ENCODE measurements at places on chromosomes 4 and X.

GRCh38 chr4:5037553-5038551 is 13.4 kb upstream of the STK32B start:
- no peak for DNase-seq

DNA sequence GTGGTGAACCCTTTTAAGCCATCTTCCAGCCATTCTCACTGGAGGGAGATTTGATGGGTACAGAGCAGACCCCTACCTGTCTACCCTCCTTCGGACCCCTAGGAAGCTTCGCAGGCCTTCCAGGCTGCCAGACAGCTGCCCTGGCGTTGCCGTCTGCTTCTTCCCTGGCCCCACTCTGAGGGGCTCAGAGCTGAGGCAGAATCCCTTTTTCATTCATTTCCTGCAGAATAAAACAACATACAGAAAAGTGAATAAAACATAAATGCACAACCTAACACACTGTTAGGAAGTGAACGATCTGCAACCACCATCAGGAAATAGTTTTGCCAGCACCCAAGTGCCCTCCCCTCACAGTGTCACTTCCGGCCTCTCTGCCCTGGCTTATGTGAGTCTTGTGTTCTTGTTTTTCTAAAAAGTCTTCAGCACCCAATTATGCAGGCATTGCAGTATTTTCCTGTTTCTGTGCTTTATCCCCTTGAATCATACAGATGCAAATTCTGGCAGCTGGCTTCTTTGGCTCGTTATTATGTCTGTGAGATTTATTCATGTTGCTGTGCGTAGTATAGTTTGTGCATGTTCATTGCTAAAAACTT is 5.6 kb upstream of the ADD1 start:
- DNase-seq, result peak; percentile 64

- DNase-seq, result no peak
Observed at GRCh38 chrX:13256603-13257002, 63.2 kb downstream of the ATXN3L start.

GRCh38 chr4:176792326-176793059 is at the start of gene VEGFC:
Gene VEGFC (minus strand): TSS chr4:176792922. CDS start chr4:176792311, 611 bp downstream.
- DNase-seq, result no peak

GRCh38 chrX:146755214-146755613 is 54.4 kb upstream of the CXorf51B start:
- no peak for DNase-seq
